ENCODE measurements at places on chromosomes 12 and 14.
A peak's percentile ranks its signal among the peaks of the same experiment; 100 is the strongest.

- no peaks in the 10 kb centered on the region for H3K4me1 ChIP-seq
- H3K36me3 ChIP-seq: no peaks in the 10 kb centered on the region
- no peak for DNase-seq
- no peaks in the 10 kb centered on the region for H3K27me3 ChIP-seq
- no peak overlapping the region for H3K27ac ChIP-seq
- H3K4me3 ChIP-seq: no peak overlapping the region
These were observed 923.1 kb upstream of the MDGA2 start for GRCh38 chr14:48598458-48598857.

GRCh38 chr12:113019025-113019424 is 37.5 kb upstream of the DTX1 start:
- H3K27me3 ChIP-seq: no peaks in the 10 kb centered on the region
- no peaks in the 10 kb centered on the region for H3K36me3 ChIP-seq
- H3K27ac ChIP-seq: no peak overlapping the region
- no peak overlapping the region for H3K4me3 ChIP-seq
- peaks cover 4% of the 10 kb centered on the region for H3K4me1 ChIP-seq
- DNase-seq: peak; percentile 43

- peaks cover 3% of the 10 kb centered on the region for H3K36me3 ChIP-seq
- H3K27me3 ChIP-seq: no peaks in the 10 kb centered on the region
- no peak for DNase-seq
- no peaks in the 10 kb centered on the region for H3K4me1 ChIP-seq
- H3K27ac ChIP-seq: no peak overlapping the region
These were observed 20.8 kb downstream of the SNRNP35 start for GRCh38 chr12:123478762-123479161.

- peaks cover 91% of the 10 kb centered on the region for H3K27me3 ChIP-seq
- H3K4me3 ChIP-seq: no peak overlapping the region
- DNase-seq: no peak
- no peak overlapping the region for H3K27ac ChIP-seq
- H3K4me1 ChIP-seq: peaks cover 10% of the 10 kb centered on the region
These were observed 396.9 kb upstream of the TMTC1 start for GRCh38 chr12:30180602-30181001.

DNA sequence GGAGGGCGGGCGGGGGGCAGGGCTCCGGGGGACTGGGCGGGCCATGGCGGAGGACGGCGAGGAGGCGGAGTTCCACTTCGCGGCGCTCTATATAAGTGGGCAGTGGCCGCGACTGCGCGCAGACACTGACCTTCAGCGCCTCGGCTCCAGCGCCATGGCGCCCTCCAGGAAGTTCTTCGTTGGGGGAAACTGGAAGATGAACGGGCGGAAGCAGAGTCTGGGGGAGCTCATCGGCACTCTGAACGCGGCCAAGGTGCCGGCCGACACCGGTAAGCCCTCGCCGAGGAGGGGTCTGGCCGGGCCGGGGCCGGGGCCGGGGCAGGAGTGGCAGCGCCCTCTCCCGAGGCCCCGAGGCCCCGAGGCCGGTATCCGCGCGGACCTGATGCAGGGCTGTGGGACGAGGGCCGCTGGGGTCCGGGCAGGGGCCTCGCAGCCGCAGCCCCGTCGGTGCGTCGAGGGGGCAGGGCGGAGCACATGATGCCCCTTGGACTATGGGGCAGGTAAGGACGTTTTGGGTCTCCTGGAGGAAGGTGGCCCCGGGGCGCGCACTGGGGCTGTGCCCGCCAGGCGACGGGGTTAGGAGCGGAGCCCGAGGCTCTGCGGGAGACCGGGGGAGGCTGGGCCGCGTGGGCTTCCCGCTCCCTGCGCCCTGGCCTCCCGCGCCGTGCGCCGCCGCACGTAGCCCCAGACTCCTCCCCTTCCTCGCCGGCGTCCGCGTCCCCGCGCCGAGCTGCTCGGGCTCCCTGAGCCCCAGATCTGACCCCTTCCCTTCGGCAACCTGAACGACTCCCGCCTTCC is at the start of gene TPI1:
TSS of gene TPI1 (plus strand) at position 119 of the 798 bp plus-strand sequence. CDS start at position 155, 36 bp downstream.
- H3K4me3 ChIP-seq: peak within 1 kb of the TSS; percentile 100
- H3K27ac ChIP-seq: peak within 1 kb of the TSS; percentile 99
- peak; percentile 80 for DNase-seq
- H3K4me1 ChIP-seq: peaks cover 34% of the 10 kb centered on the region
- H3K27me3 ChIP-seq: no peaks in the 10 kb centered on the region

DNA sequence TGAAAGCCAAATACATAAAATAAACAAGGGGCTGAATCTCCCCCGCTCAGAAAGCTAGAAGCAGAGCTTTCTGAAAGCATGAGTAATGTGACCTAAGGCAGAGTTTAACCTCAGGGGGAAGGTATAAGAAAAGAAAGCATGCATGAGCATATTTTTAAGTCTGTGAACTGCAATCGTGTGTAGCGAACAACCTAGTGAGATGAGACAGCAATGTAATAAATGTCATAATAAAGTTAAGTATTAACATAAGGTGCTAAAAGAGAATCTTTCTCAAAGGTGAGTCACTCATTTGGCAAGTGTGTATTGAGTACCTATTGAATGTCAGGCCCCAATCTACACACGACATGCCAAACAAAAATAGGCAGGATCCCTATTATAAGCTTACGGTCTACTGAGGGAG is 14.2 kb upstream of the WDR20 start:
- H3K27me3 ChIP-seq: no peaks in the 10 kb centered on the region
- H3K36me3 ChIP-seq: no peaks in the 10 kb centered on the region
- DNase-seq: no peak
- H3K4me1 ChIP-seq: peaks cover 4% of the 10 kb centered on the region
